T-helper 17 cell (primary cell): ENCODE measurements at places on chromosomes 1 and 21.

- DNase-seq = no peak
These were observed 93.5 kb downstream of the AKT3 start for GRCh38 chr1:243756529-243756928.

- DNase-seq = no peak
These were observed 61.5 kb upstream of the WLS start for GRCh38 chr1:68293609-68294366.

DNA sequence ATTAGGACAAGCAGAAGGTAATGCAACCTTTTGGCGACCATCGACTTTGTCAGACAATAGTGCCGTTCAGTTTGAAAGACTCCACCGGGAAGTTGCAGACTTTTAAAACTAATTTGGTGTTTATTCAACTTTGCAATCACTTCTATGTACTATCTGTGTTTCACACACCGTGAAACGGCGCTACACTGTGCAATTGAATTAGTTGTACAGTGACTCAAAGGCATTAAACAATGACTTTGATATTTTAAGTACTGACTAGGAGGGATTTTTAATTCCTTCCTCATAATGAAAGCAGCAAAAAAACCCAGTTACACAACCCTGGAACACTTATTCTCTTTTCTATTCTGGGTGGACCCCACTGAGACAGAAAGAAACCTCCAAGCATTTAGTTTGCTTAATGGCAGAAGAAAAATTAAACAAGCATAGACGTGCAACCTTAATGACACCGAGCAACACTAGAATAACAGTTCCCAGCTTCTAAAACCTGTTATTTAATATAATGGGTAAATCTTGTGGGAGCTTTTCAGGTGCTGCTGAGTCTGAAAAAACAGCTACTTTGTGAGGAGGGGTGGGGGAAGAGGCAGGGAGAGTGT lies 176.8 kb downstream of the LMO4 start:
- no peak for DNase-seq

- DNase-seq = no peak
These were observed 39.7 kb downstream of the RIPK4 start for GRCh38 chr21:41726970-41727783.

DNA sequence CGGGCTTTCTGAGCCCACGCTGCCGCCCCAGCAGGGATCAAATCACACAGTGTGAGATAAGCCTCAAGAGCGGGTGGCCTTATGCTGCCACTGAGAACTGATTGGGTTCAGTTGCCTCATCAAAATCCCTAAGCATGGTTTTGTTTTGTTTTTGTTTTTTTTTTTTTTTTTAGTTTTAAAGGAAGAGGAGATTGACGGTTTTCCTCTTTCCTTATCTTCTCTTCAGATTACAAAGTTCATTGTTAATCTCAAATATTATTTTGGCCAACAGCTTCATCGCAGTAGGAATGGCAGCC lies 651 bp downstream of the COA6 start:
- no peak for DNase-seq

DNA sequence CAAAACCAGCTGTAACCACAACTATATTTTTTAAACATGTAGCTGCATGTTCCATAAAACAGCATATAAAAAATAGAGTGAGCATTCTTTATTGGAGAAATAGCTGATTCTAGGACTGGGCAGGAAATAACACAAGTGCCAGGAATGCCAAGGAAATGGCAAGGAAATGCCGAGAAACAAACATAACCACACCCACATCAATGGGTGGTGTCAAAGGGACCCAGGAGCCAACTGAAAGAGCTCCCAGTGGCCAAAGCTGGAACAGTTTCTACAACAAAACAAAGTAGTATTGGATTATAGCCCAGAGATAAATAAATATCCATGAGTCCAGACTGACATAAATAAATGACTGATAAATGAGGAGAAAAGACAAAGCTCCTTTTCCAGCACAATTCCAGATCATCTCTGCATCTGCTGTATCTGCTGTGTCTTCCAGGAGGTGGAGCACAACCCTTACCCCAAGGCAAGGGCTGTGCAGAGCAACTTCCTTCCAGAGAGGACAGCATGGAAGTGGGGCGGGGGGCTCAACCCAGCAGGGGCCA lies 28.1 kb downstream of the ADARB1 start:
- no peak for DNase-seq

DNA sequence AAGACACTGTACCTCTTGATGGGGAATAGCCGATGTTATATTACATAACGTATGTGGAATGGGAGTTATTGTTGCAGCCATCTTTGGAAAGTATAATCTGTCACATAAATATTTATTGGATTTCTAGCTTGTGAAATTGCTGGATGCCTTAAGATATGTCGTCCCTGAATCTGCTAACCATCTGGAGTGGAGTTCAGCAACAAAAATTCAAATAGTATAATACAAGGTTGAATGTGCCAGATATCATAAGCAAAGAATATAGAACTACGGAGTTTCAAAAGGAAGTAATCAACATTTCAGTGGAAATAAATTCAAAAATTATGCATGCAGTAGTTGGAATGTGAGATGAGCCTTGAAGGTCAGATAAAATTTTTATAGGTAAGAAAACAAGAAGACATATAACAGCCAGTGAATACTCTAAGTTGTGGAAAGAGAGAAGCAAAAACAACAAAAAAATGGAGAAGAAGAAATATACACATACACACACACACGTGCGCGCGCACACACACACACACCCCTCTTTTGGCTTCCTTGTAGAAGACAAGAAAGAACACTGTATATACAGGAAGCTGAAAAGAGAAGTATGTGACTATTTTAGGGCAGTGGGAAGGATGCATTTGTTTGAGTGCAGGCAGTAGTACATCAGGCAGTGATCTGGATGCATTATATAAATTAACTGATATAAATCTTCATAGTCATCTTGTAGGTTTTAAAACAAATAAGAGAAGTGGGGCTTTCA lies 516.7 kb downstream of the KCNT2 start:
- no peak for DNase-seq

DNA sequence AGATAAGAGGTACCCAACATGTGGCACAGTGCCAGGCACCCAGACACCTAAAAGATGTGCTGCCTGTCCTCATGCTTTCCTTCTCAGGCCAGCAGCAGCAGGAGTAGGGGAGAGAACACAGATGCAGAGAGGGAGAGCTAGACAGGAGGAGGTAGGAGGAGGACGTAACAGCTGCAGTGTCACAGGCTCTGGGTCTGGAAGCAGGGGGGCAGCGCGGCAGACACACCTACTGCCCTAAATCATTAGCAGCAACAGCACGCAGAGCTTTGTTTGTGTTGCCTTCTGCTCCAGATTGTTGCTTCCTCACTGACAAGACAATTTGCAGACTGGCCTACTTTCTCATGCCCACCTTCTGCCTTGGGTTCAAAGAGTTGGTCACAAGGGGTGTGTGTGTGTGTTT lies 196.7 kb upstream of the DAB1 start:
- DNase-seq = no peak

- DNase-seq = no peak
These were observed 161.5 kb downstream of the IER5 start for GRCh38 chr1:181250038-181250437.

DNA sequence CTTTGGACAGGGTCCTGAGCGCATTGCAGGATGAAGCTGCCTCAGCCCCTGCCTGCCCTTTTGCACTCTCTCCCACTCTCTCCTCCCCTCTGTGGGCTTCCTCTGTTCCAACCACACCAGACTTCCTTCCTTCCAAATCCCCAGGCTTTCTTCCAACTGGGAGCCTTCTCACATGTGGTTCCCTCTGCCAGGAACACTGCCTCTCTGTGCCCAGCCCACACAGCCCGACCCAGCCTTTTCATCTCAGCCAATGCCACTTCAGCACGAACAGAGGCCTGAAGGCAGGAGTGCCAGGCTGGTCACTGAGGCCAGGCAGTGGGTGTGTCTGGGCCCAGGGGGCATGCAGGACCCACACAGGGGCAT lies 5.9 kb downstream of the SELENON start:
- no peak for DNase-seq

GRCh38 chr1:187842406-187843165 lies 1013.8 kb downstream of the PLA2G4A start:
- DNase-seq = no peak

DNA sequence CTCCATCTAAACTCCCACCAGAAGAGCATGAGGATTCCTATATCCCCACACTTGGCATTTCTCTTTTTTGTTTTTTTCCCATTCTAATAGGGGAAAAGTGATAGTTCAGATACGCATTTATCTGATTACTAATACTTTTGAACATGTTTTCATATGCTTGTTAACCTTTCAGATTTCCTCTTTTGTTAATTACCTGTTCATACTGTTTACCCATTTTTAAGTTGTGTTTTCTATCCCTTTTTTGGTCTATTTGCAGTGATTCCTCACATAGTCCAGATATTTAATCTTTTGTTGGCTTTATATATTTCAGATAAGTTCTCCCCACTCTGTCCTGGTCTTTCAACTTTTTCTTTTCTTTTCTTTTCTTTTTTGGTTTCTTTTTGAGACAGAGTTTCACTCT lies 13.6 kb upstream of the PIGK start:
- DNase-seq = no peak

DNA sequence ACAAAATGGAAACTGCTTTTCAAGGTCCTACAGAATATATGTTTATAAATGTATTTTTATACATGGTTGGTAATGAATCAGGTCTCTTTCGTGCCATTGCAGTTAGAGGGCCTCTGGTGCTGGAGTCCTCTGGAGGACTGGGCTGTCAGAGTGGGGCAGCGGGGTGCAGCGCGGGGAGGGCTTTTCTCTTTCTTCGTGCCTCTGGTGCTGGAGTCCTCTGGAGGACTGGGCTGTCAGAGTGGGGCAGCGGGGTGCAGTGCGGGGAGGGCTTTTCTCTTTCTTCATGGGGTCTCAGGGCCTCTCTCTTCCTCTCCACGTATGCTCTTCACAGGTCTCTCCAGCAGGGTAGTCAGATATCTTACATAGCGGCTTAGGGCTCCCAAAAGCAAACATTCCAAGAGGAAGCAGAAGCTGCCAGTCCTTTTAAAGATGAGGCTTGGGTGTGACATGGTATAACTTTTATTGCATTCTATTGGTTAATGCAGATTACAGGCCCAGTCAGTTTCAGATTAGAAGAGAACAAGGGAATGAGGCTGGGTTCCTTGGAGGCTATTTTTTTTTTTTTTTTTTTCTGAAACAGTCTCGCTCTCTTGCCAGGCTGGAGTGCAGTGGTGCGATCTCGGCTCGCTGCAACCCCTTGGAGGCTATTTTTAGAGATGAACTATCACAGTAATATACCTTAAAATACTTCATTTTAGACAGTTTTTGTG lies 13.1 kb downstream of the SDCCAG8 start:
- DNase-seq = no peak

DNA sequence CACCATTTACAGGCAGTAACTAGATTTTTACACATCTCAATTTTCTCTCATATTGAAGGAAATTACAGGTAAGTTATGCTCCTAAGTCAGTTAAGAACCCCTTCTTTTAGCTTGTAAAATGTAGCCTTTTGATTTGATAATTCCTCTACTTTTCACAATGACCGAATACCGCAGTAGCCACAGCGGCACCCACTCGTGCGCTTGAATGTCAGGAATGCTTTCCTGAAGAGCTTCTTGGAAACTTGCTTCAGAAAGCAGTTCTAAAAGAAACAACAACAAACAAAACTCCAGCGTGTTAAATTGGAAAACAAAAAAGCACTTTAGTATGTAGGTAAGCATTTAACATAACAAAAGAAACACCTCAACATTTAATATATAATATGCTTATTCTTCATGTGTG lies 9.9 kb upstream of the DNTTIP2 start:
- DNase-seq = no peak

GRCh38 chr1:74861867-74862266 lies 128.9 kb downstream of the TYW3 start:
- no peak for DNase-seq

- DNase-seq = no peak
These were observed 10.9 kb downstream of the CFAP107 start for GRCh38 chr1:12756768-12757413.

DNA sequence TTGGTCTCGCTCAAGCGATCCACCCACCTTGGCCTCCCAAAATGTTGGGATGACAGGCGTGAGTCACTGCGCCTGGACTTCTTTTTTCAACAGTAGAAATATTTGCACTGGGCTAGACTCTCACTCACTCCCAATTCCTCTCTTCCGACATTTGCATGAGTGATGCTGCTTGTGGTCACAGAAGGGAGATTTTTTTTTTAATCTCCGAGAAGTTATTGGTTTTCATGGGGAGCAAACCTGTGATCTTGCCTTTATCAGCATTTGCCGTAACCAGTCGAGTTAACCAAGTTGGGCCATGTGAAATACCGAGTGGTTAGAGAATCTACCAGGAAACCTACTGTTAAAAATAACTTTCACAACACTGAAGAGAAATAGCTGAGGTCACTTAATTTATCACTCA lies 21.1 kb downstream of the ERG start:
- no peak for DNase-seq

- DNase-seq = no peak
These were observed 30.7 kb downstream of the CD58 start for GRCh38 chr1:116540088-116540487.
